Left renal cortex interstitium (tissue), 4 donors: ENCODE measurements at places on chromosomes 1 and 21.
A peak's percentile ranks its signal among the peaks of the same experiment; 100 is the strongest.

GRCh38 chr21:24420689-24421088, 1186.6 kb downstream of the MRPL39 start:
- no peak for DNase-seq

DNA sequence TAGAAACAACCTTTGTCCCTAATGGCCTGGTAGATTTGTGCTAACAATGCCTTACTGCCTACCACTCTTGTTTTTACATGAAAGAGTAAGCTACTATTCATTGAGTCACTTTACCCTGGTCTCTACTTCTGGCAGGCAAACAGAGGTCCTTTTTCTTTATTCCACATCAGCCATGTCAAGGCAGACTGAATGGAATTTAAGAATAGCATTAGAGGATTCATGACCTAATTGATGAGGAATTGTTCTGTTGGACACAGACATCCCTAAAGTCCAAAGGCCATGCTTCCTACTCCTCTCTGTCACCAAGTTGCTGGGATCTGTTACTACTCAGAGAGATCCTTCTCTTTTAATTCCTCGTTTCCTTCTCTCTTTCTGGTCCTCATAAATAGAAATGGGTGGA, 229.1 kb upstream of the ZP4 start:
- no peak for DNase-seq

DNA sequence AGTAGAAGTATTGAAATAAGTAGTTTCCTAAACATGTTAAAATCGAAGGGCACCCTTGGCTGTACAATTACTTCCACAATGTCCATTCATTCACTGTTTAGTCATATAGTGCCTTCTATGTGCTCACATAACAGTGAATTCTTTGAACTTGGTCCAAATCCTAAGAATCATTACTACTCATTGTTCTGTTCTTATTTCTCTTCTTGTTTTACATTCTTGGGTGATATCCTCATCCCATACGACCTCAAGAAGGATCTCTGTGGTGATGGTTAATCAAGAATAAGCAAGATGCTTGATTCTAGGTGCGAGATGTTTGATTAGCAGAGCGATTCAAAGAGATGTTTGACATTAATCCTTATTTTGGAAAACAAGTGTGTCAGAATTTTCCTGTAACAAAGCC, 667.4 kb upstream of the ZP4 start:
- DNase-seq = no peak

GRCh38 chr1:72830606-72831390, 548.5 kb upstream of the NEGR1 start:
- no peak for DNase-seq

DNA sequence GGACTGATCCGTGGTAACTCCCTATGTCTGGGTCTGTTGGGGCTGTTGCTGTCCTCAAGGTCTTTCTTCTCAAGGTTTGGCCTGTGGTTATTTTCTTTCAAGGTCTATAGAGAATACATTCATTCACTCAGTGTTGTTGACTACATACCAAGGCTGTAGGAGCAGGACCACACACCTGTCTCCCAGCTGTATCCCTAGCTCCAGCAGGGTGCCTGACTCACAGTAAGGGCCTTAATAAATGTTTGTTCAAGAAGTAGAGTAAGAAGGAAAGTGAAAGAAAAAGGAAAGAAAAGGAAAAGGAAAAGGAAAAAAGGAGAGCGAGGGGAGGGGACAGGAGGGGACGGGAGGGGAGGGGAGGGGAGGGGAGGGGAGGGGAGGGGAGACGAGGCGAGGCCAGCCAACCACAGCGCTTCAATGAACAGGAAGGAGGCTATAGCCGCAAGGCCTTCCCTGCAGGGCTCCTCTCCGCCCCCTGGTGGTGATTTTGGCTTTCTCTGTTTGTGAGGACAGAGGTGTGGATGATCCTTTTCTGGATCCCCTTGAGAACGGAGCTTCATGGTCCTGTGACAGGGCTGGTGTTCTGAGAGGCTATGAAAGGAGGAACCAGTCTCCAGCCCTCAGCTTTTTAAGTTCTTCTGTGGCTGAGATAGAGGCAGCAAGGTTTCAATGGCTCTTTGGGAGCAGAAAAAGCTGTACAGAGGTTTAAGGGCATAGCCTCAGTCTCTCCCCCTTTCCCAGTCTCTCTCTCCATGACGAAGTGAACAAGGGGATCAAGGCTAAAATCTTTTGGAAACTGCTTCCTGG, 30.6 kb upstream of the LCE5A start:
- no peak for DNase-seq

GRCh38 chr1:10622910-10623685, 148.3 kb downstream of the PEX14 start:
- DNase-seq = no peak

- DNase-seq = no peak
These were observed 118.0 kb upstream of the SPAG17 start for GRCh38 chr1:118303064-118303463.

DNA sequence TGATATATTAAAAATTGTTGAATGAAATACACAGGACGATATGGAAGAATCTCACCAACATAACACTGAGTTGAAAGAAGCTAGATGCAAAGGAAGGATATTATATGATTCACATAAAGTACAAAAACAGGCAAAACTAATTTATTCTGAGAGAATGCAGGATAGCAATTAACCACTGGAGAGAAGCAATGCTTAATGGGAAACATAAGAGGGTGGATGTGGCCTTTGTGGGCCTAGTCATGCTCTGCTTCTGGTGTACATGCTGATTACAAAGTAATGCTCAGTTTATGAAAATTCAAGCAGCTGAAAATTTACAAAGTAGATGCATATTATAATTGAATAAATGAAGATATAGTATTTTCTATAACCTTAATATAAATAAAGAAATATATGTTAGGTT, 326.4 kb upstream of the ADAMTS5 start:
- no peak for DNase-seq

- DNase-seq = no peak
These were observed 397.3 kb downstream of the RPS6KC1 start for GRCh38 chr1:213448360-213448759.

DNA sequence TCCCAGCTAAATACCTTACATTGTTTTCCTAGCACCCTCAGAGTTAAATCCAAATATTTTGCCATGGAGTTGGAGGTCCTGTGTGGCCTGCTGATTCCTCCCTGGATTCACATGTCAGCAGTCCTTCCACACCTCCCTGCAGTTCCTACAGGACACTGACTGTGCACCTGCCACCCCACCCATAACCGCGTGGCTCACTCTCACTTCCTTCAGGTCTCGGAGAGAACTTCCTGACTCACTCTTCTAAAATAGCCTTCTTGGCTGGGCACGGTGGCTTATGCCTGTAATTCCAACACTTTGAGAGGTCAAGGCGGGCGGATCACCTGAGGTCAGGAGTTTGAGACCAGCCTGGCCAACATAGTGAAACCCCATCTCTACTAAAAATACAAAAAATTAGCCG, 8.4 kb upstream of the CAMTA1 start:
- no peak for DNase-seq

- no peak for DNase-seq
These were observed 248.6 kb downstream of the DNM3 start for GRCh38 chr1:172089768-172090510.

GRCh38 chr1:63955370-63956145, 181.7 kb downstream of the ROR1 start:
- DNase-seq = peak; percentile 48

DNA sequence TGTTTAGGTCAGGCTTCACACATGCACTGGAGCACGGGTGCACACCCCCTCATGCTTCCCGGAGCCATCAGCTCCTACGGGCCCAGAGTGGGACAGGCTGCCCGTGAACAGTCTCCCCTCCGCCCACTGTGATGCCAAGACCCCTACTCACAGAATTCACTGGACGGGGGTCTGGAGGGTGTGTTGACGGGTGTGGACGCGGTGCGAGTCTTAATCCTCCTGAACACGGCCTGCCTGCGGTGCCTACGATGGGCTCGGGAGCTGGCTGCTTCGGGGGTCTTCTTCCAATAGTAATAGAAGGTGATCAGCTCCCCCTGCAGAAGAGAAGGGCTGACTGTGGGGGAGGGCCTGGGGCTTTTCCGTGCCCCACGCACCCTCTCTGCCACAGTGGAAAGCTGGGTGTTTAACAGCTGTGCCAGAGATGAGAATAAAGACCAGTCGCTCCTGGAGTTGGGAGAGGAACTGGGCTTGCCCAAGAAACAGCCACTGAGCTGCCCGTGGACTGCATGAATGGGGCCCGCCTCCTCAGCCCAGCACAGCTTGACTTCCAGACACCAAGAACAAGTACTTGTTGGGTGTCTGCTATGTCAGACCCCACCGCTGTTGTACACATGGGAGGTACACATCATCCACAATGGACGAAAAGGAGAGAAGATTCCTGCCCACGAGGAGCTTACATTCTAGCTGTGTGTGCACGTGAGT, 47.9 kb downstream of the SLC45A1 start:
- no peak for DNase-seq

DNA sequence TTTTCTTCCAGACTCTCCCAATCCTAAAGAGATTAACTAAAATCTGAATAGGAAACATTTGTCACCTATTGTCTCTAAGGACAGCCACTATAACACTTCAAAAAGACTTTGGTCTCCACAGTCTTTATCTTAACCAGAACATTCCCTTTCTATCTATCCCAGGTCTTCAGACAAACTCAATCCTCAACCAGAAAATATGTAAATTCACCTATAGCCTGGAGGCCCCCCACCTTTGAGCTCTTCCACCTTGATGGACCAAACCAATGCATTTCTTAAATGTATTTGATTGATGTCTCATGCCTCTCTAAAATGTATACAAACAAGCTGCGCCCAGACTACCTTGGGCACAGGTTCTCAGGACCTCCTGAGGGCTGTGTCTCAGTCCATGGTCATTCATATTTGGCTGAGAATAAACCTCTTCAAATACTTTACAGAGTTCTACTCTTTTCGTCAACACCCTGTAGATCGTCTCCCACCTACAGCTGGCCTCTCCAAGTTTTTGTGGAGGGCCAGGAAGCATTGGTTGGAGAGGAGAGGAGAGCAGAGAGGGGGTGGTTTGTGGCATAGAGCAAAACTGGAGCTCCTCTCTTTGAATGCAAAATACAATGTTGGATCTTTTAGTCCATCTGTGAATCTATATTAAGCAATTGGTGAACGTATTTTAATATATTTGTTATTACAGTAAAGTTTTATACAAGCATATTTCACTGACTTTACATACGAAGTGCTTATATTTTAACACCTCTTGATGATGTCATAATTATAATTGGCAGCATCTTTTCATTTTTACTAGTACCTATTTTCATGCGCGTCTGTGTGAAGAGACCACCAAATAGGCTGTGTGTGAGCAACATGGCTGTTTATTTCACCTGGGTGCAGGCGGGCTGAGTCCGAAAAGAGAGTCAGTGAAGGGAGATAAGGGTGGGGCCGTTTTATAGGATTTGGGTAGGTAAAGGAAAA, 230.7 kb upstream of the DUSP10 start:
- no peak for DNase-seq

GRCh38 chr1:19903621-19904020, 19.8 kb downstream of the PLA2G2E start:
- no peak for DNase-seq

DNA sequence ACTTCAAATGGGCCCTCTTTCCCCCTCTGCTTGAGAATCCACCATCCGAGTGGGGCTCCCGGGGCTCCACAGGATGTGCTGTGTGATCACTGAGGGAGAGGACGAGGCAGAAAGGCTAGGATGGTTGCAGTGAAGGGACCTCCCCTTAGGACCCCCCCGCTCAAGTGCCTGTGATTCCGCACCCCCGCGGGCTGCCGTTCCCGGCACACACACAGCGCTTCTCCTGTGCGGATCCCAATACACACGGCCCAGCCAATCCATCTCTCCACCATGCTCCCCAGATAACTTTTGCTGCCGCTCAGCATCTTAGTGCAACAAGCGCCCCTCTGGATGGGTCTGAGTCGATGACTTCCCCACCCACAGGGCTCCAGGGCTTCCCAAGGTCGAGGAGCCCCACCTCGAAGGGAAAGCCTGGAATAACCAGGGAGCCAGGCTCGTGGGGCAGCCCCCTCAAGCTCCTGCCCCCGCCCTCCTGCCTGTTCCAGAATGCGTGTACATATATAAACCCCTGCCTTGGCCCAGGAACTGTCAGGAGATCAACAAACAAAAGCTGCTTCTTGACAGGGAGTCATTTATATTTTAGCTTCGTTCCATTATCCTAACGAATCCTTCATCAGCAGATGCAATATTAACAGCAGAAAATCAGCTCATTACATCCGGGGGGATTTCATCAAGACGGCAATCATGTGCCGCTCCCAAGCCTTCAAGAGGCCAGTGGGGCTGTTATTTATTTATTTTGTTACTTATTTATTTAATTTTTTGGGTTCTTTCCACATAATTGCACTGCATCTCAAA, 83.7 kb downstream of the CASZ1 start:
- DNase-seq = no peak

DNA sequence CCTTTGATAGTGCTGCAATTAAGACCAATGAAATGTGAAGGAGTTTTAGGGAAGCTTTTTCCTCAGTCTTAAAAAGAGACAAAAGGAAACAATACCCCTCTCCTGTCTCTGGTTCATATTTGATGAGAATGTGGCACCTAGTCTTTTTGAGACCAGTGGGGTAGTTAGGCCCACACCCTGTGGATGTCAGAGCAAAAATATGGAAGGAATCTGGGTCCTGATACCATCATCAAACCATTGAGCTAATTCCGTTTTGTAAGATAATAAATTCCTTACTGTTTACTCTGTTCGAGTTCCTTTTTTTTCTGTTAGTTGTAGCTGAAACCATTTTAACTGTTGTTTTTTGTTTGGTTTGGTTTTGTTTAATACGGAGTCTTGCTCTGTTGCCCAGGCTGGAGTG, 33.3 kb downstream of the PTPRC start:
- no peak for DNase-seq

DNA sequence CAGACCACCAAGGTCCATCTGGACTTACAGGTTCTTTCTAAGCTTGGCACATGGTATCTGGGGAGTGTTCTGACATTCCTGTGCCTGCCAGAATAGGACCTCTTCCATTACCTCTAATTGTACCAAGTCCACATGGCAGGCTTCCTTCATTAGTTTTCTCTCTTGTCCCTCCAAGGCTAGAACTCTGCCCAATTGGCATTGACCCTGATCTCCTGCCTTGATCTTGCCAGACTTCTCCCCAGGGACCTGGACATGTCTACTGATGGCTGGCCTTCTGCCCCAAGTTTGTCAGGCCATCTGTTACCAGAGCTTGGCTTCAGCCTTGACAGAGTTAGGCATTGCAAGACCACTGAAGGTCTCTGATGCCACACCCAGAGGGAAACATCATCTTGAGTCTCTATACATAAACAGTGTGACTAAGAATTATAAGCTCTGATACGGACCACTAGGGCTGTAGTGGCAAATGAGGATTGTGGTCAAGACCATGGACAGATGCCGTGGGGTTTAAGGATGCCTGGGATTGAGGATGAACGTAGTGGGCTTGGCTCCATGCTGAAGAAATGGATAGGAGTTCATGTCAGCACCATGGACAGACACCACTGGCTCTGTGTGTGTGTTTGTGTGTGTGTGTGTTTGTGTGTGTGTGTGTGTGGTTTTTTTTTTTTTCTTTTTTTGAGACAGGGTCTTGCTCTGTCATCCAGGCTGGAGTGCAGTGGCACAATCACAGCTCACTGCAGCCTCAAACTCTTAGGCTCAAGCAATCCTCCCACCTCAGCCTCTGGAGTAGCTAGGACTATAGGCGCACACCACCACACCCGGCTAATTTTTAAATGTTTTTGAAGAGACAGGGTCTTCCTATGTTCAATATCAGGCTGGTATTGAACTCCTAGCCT, 19.5 kb upstream of the PSMB2 start:
- peak; percentile 30 for DNase-seq

- DNase-seq = no peak
These were observed 4.3 kb downstream of the RNF2 start for GRCh38 chr1:185049670-185050069.
